ENCODE measurements at places on chromosomes 16 and 17.
A peak's percentile ranks its signal among the peaks of the same experiment; 100 is the strongest.

DNA sequence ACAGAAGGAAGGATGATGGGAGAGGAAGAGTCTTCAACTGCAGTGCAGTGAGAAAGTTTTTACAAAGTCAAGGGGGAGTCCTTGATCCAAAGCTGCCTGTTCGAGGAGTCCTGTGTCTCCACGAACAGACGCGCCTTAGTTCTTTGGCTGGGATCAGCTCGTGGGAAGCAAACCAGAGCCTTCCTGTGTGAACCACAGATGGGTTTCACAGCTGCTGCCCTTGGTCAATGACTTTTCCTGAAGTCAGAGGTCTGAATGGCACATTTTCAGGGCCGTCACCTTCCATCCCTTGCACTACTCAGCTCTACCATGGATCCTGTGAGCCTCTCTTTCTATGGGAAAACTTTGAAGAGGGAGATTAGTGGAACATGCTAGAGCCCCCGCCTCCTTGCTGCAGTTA lies 4.2 kb upstream of the SBK1 start:
- ATAC-seq = no peak

- peak; percentile 78 for ATAC-seq
These were observed 209.7 kb downstream of the RBFOX3 start for GRCh38 chr17:79400989-79401703.

GRCh38 chr16:75288181-75288580 lies 36.8 kb upstream of the BCAR1 start:
- ATAC-seq = no peak

DNA sequence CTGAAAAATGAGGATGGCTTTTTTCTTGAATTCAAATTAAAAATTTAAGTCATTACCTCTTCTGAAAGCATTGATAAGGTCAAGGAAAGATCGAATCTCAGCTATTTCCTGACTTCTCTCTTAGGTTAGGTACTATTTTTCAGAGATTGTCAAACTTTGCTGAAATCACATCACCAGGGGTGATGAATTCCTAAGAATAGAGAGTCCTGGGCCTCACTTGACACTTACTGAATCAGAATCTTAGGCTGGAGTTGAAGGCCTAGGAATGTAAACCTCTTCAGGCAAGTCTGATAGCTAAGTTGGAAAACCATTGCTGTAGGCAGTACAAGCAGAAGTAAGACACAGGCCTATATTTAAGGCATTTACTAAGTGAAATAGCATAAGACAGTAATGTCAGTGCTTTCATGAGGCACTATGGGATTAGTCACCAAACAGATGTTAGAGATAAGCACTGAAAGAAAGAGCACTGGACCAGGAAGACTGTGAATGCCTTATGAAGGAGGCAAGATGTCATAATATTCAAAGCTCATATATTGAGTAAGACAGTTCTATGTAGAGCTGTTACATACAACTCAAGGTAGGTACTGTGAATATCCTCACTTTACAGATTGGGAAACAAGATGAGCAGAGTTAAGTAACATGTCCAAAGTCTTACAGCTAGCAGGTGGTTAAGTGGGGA lies 21.5 kb downstream of the DCAF7 start:
- ATAC-seq = no peak

- ATAC-seq = no peak
These were observed 70.2 kb downstream of the ZZEF1 start for GRCh38 chr17:4072487-4073157.

- ATAC-seq = no peak
These were observed 168.8 kb downstream of the AATF start for GRCh38 chr17:37117373-37118142.

DNA sequence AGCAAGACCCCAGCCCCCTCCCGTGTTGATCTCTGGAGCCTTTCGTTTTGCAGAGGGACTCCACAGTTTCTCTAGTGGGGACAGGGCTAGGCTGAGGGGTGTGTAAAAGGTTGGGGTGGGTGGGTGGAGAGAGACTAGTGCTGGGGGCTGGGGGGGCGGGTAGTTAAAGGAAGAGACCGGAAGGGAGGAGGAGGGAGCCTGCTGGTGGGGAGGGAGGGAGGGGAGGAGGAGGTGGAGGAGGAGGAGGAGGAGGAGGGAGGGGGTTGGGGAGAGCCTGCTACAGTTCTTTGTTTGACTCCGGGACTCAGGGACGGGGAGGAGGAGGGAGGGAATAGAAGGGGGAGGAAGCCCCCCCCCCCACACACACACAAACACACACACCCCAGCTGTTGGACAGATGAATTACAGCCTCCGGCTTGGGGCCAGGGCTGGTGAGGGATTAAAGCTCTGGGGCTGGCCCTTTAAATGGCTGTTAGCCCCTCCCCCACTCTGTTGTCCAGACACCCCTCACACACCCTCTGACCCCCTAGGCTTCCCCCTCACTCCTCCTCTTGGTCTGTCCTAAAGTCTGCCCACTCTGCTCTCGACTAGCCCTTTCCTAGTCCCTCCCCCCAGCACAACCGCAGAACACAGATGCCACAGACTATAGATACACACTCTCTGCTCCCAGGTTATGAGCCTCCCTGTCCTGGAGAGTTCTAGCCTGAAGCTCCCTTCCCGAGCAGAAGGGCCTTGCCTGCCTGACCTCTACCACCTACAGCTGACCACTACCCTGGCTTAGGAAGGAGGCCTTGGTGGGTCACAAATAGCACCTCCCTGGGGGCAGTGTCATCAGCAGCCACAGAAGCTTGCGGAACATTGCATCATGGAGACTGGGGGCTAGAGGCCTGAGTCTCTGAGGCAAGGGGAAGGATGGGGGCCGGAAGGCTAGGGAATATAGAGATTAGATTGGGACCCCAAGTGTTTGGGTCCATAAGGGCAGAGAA lies 4.4 kb downstream of the KDM6B start:
- ATAC-seq = no peak

- no peak for ATAC-seq
These were observed 28.7 kb upstream of the ABCA6 start for GRCh38 chr17:69170377-69170776.

- ATAC-seq = peak; percentile 84
These were observed 58.8 kb downstream of the SMG6 start for GRCh38 chr17:2244545-2245525.

GRCh38 chr17:2215616-2216364 lies 87.8 kb downstream of the SMG6 start:
- peak; percentile 67 for ATAC-seq

DNA sequence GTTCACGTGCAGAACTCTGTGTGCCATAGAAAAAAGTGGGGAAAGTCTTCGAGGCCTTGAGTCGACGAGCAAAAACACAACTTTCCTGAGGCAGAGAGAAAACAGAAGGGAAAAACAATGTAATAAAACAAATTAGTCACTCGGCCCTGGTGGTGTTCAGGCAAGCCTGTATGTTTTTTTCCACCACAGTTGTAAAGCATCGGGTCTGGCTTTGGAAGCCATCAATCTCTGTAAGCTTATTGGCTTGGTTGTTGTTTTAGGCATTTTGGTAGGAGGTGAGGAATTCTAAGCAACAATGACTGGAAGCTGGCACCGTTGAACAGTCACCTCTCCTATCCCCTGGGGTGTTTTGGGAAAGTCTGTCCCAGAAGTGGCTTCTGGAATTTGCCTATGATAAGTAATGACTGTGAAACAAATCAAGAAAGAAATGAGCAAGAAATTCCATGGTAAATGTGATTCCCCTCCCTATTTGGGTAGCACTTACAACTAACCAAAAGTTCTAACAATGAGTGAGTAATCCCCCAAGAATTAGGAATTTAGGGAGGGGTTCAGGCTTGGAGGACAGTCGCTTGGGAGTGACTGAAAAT lies 2.8 kb downstream of the CDH13 start:
- peak; percentile 50 for ATAC-seq

DNA sequence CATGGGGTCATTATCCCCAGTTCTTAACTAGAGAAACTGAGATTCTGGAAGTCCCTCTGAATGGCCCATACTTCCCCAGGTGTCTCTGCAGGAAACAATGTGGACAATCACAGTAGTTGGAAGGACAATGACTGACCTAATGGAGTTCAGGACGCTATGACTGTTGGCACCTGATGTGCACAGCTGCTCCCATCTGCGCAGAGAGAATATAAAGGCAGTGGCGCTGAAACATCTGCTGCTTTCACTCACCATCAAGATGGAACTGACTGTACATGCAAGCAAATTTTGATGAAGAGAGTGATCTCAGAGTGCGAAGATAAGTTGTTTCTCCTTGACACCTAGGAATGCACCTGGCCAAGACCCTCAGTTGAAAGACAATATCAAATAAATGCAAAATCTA lies 395.7 kb upstream of the ASIC2 start:
- no peak for ATAC-seq

DNA sequence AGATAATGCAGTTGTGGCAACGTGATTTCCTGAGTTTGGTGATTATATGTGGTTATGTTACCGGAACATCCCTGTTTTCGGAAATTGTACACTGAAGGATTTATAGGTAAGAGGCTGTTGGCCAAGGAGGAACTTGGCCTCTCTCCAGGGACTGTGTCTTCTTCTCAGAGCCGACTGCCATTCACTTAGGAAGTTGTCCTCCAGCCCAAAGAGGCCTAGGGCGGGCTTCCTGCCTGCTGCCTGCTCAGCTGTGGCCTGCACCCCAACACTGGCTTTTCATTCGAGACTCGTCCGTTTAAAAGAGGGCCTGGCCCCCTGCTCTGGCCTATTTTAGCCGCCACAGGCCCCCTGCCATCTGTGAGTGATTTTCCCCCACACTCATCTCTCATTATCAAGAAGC lies 64.3 kb downstream of the ZDHHC7 start:
- ATAC-seq = no peak

- no peak for ATAC-seq
These were observed 112.5 kb downstream of the MAP2K4 start for GRCh38 chr17:12133183-12133582.

GRCh38 chr16:67378642-67379041 lies 14.7 kb downstream of the TPPP3 start:
- no peak for ATAC-seq

- peak; percentile 63 for ATAC-seq
These were observed 63.9 kb upstream of the DNAJA2 start for GRCh38 chr16:47037396-47037745.

DNA sequence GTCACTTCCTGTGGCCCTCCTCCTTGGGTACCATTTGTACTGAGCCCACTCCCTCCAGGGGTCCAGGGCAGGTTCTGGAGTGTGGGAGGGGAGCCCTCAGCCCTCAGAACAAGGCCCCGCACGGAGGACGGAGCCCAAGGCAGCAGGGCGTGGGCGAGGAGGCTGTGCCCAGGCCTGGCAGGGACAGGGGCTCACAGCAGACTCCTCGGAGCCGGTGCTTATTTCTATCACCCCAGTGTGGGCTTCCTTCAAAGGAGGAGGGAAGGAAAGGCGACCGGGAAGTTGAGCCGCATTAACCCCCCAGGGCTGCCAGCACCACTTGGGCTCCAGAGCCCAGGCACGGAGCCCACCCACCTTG lies 54.0 kb downstream of the ABR start:
- no peak for ATAC-seq

GRCh38 chr17:82835766-82836512 lies 3.9 kb downstream of the ZNF750 start:
- ATAC-seq = no peak

DNA sequence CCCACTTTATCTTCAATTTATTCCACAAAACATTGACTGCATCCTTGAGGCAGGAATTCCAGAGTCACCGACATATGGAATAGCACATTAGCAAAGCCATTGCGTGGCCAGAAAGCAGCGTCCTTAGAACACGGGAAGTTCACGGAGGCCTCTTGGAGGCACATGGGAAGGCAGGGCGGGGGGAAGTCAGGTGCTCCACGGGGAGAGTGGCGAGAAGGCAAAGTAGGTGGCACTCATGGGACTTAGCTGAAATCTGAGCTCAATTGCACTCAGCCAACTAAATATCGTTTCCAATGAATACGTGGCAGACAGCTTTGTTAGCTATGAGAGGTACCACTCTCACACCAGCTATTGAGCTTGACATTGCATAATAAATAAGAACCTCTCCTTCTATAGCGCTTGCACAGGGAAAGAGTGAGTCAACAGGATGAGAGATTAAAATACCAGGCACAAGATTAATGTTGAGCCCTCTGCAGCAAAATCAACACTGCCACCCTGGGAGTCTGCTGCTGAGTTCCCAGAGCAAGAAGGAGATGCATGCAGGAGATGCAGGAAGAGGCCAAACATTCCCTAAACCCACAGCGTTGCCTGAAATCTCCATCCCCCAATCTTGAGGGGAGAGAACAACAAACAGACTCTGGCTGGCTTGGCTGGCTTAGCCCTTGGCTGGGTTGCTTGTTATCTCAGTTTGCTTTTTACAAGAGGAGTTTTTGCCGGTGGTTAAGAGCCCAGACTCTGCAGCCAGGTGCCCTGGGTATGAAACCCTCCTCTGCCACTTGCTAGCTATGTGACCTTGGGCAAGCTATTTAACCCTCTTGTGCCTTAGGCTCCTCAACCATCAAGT lies 28.8 kb downstream of the ABCC12 start:
- ATAC-seq = no peak

DNA sequence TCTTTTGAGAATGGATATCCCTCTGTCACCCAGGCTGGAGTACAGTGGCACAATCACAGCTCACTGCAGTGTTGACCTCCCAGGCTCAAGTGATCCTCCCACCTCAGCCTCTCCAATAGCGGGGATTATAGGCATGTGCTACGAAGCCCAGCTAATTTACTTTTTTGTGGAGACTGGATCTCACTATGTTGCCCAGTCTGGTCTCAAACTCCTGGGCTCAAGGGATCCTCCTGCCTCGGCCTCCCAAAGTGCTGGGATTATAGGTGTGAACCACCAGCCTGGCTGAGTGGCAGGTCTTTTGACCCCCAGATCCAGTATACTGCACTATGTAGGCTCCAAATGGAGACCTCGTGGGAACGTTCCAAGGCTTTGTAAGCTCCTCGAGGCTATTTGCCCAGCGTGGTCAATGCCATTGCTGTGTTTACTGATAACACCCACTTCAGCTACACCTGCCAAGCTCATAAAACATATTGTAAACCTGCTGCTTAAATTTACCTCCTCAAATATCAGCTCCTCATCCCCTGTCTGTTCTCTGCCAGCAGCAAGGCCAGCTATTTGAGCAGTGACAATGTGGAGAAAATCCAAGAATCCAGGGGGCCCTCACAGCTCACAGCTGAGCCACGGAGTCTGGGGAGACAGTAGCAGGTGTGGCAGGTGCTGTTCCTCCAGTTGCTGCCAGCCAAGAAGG lies 16.2 kb upstream of the KIFC3 start:
- no peak for ATAC-seq

DNA sequence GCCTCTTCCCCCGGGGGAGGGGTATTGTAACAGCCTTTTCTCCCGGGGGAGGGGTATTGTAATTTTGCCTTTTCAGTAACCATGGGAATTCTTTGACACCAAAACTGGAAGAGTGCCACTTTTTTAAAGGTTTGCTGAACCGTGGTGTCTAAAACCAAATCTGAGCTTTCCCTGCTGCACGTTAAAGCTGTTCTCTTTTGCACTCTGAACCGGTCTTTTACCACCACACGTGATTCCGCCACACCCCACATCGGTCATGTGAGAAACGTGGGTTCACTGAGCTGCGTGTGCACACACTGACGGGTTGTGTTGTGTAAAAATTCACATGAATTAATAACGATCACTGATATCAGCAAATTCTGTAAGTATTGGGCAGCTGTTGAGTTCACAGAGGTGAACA lies 9.2 kb upstream of the ACSF3 start:
- no peak for ATAC-seq

DNA sequence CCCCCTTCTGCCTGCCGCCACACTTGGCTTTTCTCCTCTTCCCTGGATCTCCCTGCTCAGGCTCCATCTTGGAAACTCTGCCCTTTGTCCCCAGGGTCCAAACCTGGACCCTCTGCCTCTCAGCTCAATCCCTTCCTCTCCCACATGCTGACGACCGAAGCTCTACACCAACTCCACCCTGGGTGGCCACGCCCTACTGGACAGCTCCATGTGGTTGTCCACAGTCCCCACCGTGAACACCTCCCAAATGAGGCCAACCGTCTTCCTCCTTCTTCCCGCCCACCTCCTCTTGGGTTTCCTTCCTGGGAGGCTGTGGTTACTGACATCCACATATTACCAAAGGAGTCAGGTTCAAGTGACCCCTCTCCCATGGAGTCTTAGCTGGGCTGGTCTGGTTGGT lies 22.6 kb upstream of the MLKL start:
- ATAC-seq = no peak
